Caco-2 (cell line): ENCODE measurements at places on chromosomes 12 and 14. TPM values are rescaled to one million over a fixed set of nuclear protein-coding genes. Genes with fewer than 3 reads are reported as not detected.
A peak's percentile ranks its signal among the peaks of the same experiment; 100 is the strongest.

DNA sequence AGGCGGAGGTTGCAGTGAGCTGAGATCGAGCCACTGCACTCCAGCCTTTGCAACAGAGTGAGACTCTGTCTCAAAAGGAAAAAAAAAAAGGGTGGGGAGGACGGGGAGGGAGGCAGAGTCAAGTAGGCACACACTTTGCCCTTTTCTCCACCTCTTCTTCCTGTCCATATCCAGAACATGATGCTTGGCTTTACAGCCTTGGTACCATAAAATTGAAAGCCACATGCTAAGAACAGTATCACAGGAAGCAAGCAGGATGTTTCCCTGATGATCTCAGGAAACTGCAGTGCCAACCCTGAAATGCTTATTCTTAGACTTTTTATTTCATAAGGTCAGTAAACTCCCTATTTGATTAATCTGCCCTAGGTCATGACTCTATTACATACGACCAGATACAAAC lies 32.5 kb upstream of the YAF2 start:
- no peak overlapping the region for H3K27ac ChIP-seq
- H3K27me3 ChIP-seq: no peaks in the 10 kb centered on the region
- no peak for DNase-seq
- no peaks in the 10 kb centered on the region for H3K36me3 ChIP-seq

- no peaks in the 10 kb centered on the region for H3K27me3 ChIP-seq
- H3K27ac ChIP-seq: no peak overlapping the region
- H3K36me3 ChIP-seq: no peaks in the 10 kb centered on the region
- H3K4me1 ChIP-seq: peaks cover 17% of the 10 kb centered on the region
- H3K4me3 ChIP-seq: no peak overlapping the region
Observed at GRCh38 chr14:70879448-70879847, 27.8 kb upstream of the PCNX1 start.

Gene LRRIQ1
- not detected in 2 replicates for total RNA-seq

GRCh38 chr12:71400481-71400880 lies 39.1 kb upstream of the LGR5 start:
- H3K27me3 ChIP-seq: no peaks in the 10 kb centered on the region
- no peak for DNase-seq
- H3K36me3 ChIP-seq: no peaks in the 10 kb centered on the region
- H3K27ac ChIP-seq: no peak overlapping the region

DNA sequence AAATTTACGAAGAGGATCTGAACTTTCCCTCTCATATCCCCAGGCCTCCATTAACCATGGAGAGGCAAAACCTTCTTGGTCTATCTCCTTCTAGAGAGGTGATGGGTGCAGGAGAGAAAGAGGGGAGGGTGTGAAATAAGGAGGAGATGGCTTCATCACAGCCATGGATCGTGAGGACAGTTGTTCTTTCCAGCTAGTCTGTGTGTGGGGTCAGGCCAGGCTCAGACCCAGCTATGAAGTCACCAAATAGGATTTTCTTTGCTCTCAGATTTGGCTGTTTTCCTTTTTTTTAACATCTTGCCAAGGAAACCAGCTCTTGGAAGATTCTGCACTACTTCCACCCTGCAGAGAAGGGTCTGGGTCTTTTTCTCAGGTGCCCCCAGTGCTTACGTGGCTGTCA lies 64.9 kb upstream of the FAM181A start:
- no peak for DNase-seq
- H3K27ac ChIP-seq: no peak overlapping the region
- H3K27me3 ChIP-seq: no peaks in the 10 kb centered on the region; the same call in 1 of the 2 replicates
- H3K36me3 ChIP-seq: no peaks in the 10 kb centered on the region

DNA sequence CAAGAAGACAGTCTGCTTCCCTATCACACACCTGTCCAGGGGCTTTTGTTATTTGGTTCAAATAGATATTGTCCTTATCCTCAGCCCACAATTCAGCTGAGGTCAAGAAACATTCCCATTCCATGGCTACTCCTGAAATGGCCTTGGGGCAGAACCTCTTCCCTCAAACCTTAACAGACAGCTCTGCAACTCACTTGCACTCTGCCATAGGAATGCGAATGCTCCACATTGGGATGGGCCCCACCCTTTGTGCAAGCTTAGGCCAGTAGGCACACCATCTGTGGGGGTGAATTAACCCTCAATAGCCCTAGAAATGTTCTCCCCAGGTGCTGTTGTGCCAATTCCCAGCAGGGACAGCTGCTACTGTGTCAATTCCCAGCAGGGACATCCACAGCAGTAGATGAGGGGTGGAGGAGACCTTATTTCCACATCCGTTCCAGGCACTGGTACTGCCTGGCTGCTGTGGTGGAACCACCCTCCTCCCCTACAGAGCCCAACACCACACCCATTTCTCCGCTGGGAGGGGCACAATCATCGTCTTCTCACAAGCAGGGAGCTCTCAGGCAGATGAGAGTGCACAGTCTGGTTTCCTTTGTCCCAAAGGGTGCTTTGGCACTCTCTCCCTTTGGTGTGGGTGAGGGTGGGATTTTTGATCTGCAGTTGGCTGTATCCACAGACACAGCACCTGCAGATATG lies 42.3 kb upstream of the GLIPR1 start:
- no peak overlapping the region for H3K27ac ChIP-seq
- no peaks in the 10 kb centered on the region; the same call in 1 of the 2 replicates for H3K36me3 ChIP-seq
- no peak overlapping the region for H3K4me3 ChIP-seq
- no peak for DNase-seq
- peaks cover 14% of the 10 kb centered on the region for H3K4me1 ChIP-seq

Gene OTX2
- not detected in 2 replicates for total RNA-seq

Gene OAS2
- total RNA-seq: 0.25 TPM in 1 of 2 replicates, not detected in the other

GRCh38 chr14:69850086-69850735 lies 29.0 kb upstream of the SMOC1 start:
- peak overlapping the region; percentile 6 for H3K4me3 ChIP-seq
- peak; percentile 86 for DNase-seq
- no peak overlapping the region for H3K27ac ChIP-seq
- H3K36me3 ChIP-seq: no peaks in the 10 kb centered on the region
- H3K4me1 ChIP-seq: peaks cover 19% of the 10 kb centered on the region

Gene PRB2
- total RNA-seq: not detected in 2 replicates

- no peaks in the 10 kb centered on the region for H3K4me1 ChIP-seq
- no peak for DNase-seq
- no peak overlapping the region for H3K27ac ChIP-seq
- H3K36me3 ChIP-seq: no peaks in the 10 kb centered on the region
- no peaks in the 10 kb centered on the region; the same call in 1 of the 2 replicates for H3K27me3 ChIP-seq
- H3K4me3 ChIP-seq: no peak overlapping the region
Observed at GRCh38 chr12:19869413-19869812, 430.1 kb downstream of the AEBP2 start.

GRCh38 chr12:47111392-47111778 lies 31.6 kb upstream of the AMIGO2 start:
- H3K27ac ChIP-seq: no peak overlapping the region
- H3K27me3 ChIP-seq: no peaks in the 10 kb centered on the region
- no peaks in the 10 kb centered on the region for H3K4me1 ChIP-seq
- H3K4me3 ChIP-seq: no peak overlapping the region
- DNase-seq: no peak

GRCh38 chr12:123516216-123516780 lies 17.2 kb downstream of the RILPL1 start:
- H3K36me3 ChIP-seq: no peaks in the 10 kb centered on the region
- peaks cover 35% of the 10 kb centered on the region for H3K4me1 ChIP-seq
- DNase-seq: peak; percentile 77
- H3K4me3 ChIP-seq: no peak overlapping the region

DNA sequence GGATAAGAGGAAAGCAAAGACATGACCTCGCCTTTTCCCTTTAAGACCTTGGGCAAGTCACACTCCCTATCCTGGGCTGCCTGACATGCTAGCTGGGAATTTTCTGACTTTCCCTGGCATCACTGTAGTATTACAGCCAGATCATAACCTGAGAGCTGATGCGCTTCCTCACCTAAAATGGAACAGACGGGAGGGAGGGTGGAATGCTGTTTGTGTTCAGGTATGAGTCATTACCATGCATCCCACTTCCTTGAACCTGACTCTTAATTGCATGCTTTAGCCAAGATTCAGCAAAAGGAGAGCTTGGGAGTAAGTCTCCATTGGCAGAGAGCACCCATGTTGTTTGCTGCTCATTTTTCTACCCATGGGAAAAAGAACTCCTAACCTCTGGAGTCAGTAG lies 156.5 kb downstream of the KCNK10 start:
- H3K36me3 ChIP-seq: no peaks in the 10 kb centered on the region
- H3K27me3 ChIP-seq: no peaks in the 10 kb centered on the region
- H3K27ac ChIP-seq: no peak overlapping the region
- H3K4me3 ChIP-seq: no peak overlapping the region
- no peaks in the 10 kb centered on the region for H3K4me1 ChIP-seq

DNA sequence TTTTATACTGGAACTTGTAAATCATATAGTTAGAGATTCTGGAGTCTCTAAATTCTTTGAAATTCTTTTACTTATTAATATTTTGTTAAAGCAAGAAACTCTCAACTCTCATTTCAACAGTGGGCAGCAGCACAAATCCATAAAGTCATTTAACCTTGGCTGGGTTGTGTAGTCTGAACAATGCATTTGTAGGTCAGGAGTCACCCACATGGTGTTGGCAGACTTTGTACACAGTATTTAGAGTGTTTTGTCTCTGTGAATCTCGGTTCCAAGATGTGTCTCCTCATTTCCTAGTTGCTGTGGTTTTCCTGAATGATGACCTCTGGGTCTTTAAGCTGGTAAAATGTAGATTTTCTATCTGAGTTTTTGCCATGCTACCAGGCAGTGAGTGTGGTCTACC lies 20.8 kb upstream of the STRAP start:
- H3K4me3 ChIP-seq: no peak overlapping the region
- H3K27me3 ChIP-seq: no peaks in the 10 kb centered on the region
- H3K36me3 ChIP-seq: no peaks in the 10 kb centered on the region
- no peak overlapping the region for H3K27ac ChIP-seq

Gene DNAI7
- 0.66 and 0.67 TPM in 2 replicates for total RNA-seq

DNA sequence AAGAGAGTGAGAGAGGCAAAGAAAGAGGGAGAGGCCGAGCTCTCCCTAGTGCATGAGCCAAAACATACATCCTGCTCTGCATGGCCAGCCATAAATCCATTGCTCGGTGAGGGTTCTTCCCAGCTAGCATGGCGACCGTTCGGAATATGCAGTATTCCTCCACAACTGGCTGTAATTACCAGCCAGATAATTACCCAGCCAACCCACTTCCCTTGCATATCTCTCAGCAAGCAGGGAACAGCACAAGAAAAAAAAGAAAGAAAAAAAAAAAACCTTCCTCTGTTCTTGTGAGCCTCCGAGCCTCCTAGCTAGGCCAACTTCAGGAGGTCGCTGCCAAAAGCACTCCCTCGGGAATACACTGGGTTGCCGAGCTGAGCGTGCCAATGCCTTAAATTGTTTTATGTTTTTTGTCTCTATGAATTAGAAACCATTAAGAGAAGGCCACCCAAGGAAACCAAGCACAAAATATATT lies 567.9 kb downstream of the MED13L start:
- H3K4me3 ChIP-seq: no peak overlapping the region
- H3K4me1 ChIP-seq: no peaks in the 10 kb centered on the region
- no peaks in the 10 kb centered on the region for H3K27me3 ChIP-seq
- H3K27ac ChIP-seq: no peak overlapping the region

- H3K27ac ChIP-seq: peak overlapping the region; percentile 100
- H3K36me3 ChIP-seq: peaks cover 4% of the 10 kb centered on the region
- H3K4me3 ChIP-seq: peak overlapping the region; percentile 87
- H3K27me3 ChIP-seq: no peaks in the 10 kb centered on the region
- DNase-seq: no peak
- H3K4me1 ChIP-seq: peaks cover 41% of the 10 kb centered on the region
Observed at GRCh38 chr12:124915239-124916236, 1.1 kb upstream of the UBC start.

DNA sequence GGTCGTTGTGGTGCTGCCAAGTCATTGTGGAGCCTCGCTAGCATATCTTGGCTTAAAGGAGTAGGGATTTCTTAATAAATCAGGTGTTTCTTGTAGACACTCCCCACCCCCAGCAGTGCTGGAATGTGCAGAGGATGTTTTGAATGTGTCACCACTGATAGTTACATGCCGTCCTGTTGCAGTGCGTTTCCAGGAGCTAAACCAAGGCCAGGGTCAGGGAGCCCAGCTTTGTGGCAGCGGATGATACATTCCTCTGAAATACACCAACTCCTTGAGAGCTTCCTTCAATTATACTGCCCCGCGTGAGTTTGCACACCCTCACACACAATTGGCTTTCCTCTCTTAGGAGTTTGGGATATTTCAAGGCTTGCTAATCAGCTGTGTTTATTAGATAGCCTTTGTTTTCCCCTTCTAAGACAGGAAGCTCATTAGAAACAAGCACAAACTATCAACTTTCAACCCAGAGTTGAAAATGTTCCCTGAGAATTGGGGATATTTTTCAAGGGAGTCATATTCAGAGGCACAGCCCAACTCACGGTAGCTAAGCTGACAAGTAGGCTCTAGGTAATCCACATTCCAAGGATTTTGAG lies 154.9 kb downstream of the C12orf75 start:
- H3K36me3 ChIP-seq: no peaks in the 10 kb centered on the region
- DNase-seq: peak; percentile 36

Gene VAMP1
- 8.4 and 9.7 TPM in 2 replicates for total RNA-seq

Gene SLC7A7
- 380 and 443 TPM in 2 replicates for total RNA-seq

Gene TSPAN19
- not detected in 2 replicates for total RNA-seq

Gene A2M
- total RNA-seq: 0.60 and 1.00 TPM in 2 replicates

Gene B4GALNT1
- 4.2 and 5.7 TPM in 2 replicates for total RNA-seq

- no peaks in the 10 kb centered on the region for H3K27me3 ChIP-seq
Observed at GRCh38 chr14:21264025-21264801, 5.0 kb downstream of the HNRNPC start.

DNA sequence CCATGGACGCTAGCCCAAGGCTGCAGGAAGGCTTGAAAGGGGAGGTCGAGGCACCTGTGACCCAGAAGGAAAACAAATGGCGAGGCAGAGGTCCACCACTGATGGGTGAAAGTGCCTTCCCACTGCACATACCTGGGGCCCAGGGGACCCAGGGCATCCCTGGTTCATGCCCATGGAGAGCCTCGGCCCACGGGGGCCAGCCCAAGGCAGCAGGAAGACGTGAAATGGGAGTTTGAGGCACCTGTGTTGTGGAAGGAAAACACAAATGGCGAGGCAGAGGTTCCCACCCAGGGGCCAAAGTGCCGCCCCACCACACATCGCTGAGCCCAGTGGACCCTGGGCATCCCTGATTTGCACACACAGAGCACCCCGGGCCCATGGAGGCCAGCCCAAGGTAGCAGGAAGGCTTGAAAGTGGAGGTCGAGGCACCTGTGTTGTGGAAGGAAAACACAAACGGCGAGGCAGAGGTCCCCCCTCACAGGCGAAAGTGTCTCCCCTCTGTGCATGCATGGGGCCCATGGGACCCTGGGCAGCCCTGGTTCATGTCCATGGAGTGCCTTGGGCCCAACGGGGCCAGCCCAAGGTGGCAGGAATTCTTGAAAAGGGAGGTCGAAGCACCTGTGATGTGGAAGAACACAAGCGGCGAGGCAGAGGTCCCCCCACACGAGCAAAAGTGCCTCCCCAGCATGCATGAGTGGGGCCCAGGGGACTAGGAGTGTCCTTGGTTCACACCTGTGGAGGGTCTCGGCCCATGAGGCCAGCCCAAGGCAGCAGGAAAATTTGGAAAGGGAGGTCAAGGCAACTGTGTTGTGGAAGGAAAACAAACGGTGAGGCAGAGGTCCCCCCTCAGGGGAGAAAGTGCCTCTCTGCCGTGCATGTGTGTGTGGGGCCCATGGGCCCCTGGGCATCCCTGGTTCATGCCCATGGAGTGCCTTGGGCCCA lies 383.3 kb downstream of the ALG10 start:
- H3K27me3 ChIP-seq: no peaks in the 10 kb centered on the region
- H3K36me3 ChIP-seq: no peaks in the 10 kb centered on the region; the same call in 1 of the 2 replicates
- peak; percentile 29 for DNase-seq
- H3K4me3 ChIP-seq: no peak overlapping the region

Gene TAS2R31
- total RNA-seq: 4.3 and 5.7 TPM in 2 replicates

GRCh38 chr14:44405011-44405486 lies 102.0 kb downstream of the FSCB start:
- H3K4me1 ChIP-seq: no peaks in the 10 kb centered on the region
- no peaks in the 10 kb centered on the region for H3K36me3 ChIP-seq
- H3K27ac ChIP-seq: no peak overlapping the region
- no peak overlapping the region for H3K4me3 ChIP-seq
- DNase-seq: no peak
- H3K27me3 ChIP-seq: no peaks in the 10 kb centered on the region
